NCI-H82 (cell line): ENCODE measurements at places on chromosomes 6 and 20.

DNA sequence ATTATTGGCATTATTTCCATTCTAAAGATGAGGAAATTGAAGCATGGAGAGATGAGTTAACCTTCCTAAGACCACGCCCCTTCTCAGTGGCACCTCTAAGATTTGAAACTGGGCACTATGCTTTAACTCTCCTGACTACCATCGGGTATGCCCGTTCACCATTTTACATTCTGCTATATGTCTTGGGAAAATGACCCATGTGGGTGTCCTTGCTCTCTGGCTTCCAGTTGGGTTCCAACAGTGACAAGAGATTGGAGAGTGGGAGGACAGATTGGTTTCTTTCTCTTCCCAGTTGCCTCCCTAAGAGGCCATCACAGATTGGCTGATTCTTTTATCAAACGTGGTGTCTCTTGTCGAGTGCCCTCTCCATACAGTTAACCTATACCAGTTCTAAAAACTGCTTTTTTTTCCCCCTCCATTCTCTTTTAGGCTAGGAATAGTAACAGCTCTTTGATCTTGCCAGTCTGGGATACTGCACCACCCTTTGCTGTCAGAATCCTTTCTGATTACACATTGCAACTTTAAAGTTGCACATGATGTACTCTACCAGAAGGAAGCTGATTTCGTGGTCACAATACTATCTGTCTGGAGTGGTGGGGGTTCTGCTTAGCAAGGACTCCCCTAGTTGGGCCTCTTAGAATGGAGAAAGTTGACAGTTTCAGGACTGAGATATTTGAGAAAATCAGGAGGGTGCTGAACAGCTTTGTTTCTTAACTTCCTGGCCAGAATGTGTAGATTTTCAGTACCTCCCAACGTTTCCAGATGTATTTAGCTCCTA is 88.0 kb upstream of the ELOVL5 start:
- no peak for DNase-seq

- DNase-seq, result no peak
Observed at GRCh38 chr6:6593867-6594468, 5.4 kb downstream of the LY86 start.

- no peak for DNase-seq
Observed at GRCh38 chr20:63359937-63360849, 956 bp downstream of the CHRNA4 start.

GRCh38 chr6:111105578-111105977 is 18.3 kb downstream of the SLC16A10 start:
- peak; percentile 67 for DNase-seq

- DNase-seq, result no peak
Observed at GRCh38 chr6:15569035-15569995, 93.5 kb downstream of the DTNBP1 start.

- DNase-seq, result no peak
Observed at GRCh38 chr6:123622780-123623179, 14.0 kb downstream of the TRDN start.

DNA sequence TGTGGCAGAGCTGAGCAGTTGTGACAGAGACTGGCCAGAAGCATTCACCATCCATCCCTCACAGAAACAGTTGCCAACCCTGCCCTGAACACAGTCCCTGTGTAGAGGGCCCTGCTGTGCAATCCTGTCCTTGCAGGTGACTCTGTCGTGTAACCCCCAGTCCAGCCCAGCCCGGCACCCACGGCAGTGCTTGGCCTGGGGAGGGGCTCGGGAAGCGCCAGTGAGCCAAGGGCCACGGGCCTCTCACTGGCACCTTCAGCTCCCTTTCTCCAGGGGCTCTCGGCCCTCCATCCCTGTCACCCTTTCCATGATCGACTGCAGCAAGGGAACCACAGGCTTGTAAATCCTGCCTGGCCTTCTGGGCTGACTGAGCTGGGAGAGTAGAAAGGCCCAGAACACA is 53.0 kb downstream of the RRBP1 start:
- DNase-seq, result no peak

GRCh38 chr6:106181664-106182418 is 95.7 kb downstream of the PRDM1 start:
- no peak for DNase-seq

GRCh38 chr20:63964412-63964811 is 5.3 kb downstream of the ZNF512B start:
- DNase-seq, result no peak

DNA sequence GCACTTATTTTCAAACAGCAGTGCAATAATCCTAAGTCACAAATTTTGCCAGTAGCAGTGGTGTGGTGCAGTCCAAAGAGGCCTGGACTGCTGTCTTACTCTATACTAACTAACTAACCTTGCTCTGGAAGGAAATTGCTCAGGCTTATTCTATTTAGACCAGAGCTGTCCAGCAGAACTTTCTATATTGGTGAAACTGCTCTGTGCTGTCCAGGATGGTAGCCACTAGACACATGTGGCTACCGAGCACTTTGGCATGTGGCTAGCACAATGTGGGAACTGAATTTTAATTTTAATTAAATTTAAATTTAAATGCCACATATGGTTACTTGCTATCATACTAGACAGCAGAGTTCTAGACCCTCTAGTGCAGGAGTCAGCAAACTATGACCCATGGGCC is 27.1 kb upstream of the FBXO9 start:
- no peak for DNase-seq

GRCh38 chr6:138099832-138100231 is 7.4 kb downstream of the PERP start:
- DNase-seq, result no peak

GRCh38 chr20:9108260-9108659 is 39.4 kb downstream of the PLCB4 start:
- DNase-seq, result peak; percentile 71

- no peak for DNase-seq
Observed at GRCh38 chr6:165663736-165664558, 906 bp upstream of the PDE10A start.

DNA sequence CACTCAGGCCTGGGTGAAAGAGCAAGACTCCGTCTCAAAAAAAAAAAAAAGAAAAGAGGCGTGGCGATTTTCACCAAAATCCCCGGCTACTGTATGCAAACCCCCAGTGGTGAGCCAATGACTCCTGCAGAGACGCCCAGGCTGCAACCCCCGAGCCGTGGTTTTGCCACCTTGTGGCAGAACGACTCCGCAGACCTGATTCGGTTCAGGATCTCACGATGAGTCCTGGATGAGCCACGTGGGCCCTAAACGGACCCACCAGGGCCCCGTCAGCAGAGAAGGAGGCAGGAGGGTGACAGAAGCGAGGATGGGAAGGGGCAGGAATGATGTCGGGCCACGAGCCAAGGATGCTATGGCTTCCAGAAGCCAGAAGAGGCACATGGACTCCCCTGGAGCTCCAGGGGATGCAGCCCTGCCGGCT is 42.5 kb downstream of the SLC2A4RG start:
- DNase-seq, result peak; percentile 30

GRCh38 chr6:45991189-45991588 is 24.5 kb downstream of the CLIC5 start:
- peak; percentile 67 for DNase-seq

DNA sequence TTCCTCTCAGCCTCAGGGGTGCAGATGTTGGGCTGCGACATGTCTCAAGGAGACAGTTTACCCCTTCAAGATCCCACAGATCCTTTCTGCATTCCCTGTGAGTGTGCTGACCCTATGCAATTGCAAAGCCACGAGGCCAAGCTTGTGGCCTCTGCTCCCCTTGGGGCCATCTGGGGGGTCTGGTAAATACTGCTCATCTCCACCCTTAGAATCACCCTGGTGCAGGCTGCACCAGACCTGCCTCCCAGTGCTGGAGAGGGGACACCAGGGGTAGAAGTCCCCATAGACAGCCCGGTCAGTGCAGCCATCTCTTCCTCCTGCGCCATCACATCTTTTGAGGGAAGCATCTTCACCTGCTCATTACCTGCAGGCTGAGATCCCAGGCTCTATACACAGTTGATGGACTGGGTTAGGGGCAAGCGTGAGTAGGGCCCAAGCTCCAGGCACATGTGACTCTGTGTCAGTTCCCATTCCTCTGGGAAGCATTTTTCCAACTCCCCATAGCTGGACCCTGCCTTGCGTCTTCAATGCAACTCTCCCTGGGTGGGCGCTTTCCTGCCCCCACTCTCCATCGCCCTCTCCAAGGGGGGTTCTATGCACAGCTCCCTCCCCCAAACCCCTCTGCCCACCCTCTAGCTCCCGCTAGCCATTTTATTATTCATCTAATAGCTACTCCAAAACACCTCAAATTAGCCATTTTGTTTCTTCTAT is 53.9 kb downstream of the THBS2 start:
- no peak for DNase-seq

DNA sequence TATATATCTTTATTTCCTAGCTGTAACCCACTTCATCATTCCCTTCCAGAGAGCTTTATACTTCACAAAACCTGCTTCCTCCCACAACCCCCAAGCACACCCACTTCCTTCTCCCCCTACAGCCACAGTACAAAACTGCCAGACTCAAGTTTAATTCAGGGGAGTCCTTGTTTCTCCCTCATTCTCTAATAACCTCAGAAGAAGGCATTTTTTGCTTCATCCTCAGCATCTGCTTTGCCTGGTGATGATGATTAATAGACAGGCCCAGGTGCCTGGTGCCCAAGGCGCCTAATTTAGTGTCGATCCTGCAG is 414.3 kb downstream of the KIF16B start:
- DNase-seq, result no peak

DNA sequence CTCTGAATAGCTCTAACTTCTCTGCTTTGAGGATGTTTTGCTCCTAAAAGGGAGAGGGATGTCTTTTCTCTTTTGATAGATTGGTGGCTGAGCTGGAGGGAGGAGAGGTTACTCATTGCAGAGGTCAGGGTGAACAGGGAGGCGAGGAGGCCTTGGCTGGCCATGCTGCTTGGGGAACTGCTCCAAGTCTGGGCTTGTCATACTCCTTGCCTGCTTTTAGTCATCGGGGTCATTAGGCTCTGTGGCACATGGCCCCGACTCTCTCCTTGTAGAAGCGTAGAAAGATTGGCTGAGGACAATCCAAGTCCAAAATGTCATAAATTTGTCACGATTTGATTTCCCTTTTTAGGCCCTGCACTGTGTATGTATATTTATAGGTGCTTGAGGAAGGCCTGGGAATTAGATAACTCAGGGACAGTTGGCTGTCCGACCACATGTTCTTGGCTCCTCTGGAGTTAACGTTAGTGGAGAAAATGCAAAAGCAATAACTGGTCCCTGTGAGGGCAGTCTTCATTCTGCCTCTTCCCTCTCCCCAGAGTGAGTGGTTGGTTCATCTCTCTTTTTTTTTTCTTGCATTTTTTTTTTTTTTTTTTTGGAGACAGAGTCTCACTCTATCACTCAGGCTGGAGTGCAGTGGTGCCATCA is 160.1 kb downstream of the SCP2D1 start:
- no peak for DNase-seq

GRCh38 chr6:63523630-63524029 is 48.6 kb upstream of the LOC128125822 start:
- DNase-seq, result no peak

GRCh38 chr20:48463916-48464315 is 363.9 kb downstream of the PREX1 start:
- DNase-seq, result no peak
